ENCODE measurements at places on chromosomes 16 and 17. TPM values are rescaled to one million over a fixed set of nuclear protein-coding genes. Genes with fewer than 3 reads are reported as not detected.

DNA sequence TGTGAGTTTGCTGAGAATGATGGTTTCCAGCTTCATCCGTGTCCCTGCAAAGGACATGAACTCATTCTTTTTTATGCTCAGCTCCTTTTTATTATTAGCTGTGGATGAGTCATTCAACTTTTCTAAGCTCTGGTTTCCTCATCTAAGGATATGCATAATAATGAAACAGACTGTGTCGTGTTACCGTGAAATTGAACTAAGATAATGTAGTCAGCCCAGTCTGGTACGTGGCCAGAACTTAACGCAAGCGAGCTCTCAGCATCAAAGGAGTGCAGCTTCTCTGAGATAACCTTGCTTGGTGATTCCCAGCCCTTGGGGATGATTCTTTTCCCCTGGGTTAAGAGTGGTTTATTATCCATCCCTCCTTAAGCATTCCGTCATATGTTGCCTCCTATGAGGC lies 454.3 kb upstream of the EEF2KMT start:
- DNase-seq: no peak

GRCh38 chr16:55543472-55543871 lies 23.0 kb upstream of the CAPNS2 start:
- no peak for DNase-seq

DNA sequence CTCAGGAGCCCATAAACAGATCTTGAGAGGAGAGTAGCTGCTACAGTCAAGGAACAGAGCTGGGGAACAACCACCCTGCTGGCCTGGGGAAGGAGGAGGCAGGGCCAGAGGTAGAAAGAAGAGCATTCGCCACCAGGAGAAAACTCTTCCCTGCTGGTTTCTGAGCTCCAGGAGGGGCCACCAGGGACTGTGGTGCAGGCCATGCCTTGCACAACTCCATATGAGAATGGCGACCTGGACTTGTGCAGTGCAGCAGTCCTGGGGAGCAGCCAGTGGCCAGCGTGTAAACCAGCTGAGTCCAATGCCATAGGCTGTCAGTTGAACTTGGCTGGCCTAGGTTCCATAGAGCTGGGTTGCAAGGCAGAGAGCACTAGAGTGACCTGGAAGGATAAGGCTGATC lies 11.6 kb downstream of the SLC13A2 start:
- DNase-seq: no peak

- no peak for DNase-seq
Measured at GRCh38 chr17:28812748-28813377, 29.7 kb downstream of the FAM222B start.

- DNase-seq: no peak
Measured at GRCh38 chr16:57366544-57367040, 5.7 kb upstream of the CX3CL1 start.

DNA sequence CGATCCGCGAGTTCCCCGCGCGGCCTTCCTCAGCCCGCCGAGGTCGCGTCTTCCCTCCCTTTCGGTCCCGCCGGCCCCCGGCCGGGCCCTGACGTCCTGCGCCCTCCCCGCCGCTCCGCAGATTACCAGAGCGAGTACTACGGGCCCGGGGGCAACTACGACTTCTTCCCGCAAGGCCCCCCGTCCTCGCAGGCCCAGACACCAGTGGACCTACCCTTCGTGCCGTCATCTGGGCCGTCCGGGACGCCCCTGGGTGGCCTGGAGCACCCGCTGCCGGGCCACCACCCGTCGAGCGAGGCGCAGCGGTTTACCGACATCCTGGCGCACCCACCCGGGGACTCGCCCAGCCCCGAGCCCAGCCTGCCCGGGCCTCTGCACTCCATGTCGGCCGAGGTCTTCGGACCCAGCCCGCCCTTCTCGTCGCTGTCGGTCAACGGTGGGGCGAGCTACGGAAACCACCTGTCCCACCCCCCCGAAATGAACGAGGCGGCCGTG lies 5.4 kb downstream of the LHX1 start:
- DNase-seq: no peak

DNA sequence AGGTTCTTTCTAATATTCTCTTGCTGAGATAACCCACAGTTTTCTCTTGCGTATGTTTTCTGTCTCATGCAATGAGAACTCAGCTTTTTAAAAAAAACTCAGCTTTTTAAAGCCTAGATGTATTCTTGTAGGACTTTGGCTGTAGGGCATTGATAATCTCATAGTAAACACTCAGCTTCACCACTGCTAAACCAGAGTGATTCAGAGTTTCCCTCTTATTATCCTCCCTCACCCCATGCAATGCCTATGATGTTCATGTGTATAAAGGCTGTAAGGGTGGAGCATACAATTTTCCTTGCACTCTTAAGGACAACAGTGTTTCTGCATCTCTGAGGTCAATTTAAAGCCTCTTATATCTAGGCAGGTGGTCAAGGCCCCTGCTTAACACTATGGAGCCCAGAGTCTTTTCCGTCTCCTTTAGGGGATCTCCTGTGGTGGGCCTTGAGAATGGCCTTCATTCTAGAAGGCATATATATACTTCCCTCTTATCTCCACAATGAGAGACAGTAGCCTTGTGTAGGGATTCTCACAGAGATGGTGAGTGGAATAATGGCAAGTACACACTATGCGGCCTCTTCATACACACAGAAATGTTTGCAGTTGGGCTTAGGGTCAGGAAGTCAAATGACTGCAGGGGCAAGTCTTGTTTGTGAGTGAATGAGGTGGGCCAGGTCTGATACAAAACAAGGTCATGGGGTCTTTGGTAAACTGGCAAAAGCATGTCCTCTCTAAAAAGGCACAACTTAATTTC lies 279.6 kb downstream of the HS3ST3A1 start:
- no peak for DNase-seq

GRCh38 chr16:48232493-48233040 lies 11.5 kb upstream of the LONP2 start:
- DNase-seq: no peak

DNA sequence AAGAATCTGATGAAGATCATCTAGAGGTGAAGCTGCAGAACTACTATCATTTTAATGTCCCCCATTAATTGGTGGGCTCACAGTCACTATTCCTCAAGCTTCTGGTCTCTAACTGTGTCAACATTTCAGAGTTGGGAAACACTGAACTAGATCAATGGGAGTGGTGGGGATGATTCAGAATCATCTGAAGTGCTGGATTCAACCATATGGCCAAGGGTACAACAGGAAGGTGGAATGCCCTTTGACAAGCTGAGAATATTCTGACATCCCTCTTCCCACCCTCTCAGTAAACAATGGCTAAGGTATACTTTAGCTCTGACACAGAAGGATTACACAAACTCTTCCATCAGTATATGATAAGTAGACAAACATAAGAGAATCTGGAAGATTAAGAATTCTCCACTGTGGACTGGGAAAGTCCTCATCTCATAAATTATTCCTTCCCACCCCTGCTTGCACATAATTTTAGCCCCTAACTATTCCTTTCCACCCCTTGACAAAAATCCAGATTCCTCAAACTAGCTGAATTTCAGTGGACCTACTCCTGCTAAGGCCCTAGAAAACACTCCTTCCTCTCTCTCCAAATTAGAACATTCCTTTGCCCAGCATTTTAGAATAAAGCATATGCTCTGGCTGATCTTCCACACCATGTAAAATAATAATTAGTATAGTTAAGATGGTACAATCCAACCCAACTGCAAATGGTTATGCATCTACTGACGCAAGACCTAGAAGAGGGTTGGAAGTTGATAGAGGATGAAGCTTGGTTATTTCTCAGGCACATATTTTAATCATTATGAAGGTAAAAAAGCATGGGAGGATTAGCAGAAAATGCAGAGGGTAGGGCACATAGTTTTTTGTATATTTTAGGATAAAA lies 16.3 kb upstream of the RFFL start:
- DNase-seq: no peak

DNA sequence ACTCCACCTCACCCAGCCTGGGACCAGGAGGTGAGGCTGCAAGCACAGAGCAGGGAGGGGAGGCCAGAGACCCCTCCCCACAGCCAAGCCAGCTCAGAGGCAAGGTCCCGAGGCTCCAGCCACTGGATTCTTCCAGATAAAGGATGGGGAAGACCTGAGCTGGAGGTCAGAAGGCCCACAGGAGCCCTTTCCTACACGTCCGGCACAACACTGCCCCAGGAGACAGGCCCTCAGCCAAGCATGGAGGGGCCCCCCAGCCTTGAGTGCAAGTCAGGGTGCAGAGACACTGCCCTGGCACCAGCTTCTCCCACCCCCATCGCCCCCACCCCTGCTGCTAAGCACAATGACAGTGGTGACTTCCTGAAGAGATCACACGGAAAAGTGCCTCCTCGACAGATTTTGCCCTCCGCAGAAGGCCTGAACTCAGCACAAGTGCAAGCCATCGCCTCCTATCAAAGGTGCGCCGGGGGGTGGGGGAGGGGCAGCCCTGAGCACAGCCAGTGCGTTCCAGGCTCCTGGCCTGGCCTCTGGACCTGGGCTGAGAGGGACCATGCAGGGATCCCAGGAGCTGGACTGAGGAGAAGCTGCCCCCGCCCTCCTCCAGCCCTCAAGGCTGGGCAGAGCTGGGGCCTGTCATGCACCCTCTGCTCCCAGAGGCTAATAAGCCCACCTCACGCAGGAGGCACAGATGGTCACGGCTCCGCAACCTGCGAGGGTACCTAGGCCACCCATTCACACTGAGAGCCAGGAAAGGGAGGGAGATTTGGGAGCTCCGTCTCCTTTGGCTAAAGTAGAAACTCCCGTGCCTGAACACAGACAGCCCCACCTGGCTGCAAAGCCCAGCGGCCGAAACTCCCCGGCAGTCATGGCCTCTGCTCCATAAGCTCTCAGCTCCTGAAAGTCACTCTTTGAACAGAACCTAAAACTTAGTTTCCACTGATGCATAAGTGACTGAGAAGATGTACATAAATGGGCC lies 2.7 kb downstream of the MAFG start:
- no peak for DNase-seq

TSNAXIP1 gene
- total RNA-seq: 3.5 TPM

CNGB1 gene
- total RNA-seq: 0.35 TPM

SLFN12 gene
- 16.7 TPM for total RNA-seq

MYH2 gene
- 0.06 TPM for total RNA-seq

MEFV gene
- 13.5 TPM for total RNA-seq

Measured in lower lobe of right lung (tissue), 2 donors.